ENCODE measurements at places on chromosomes 1 and 21. TPM values are rescaled to one million over a fixed set of nuclear protein-coding genes. Genes with fewer than 3 reads are reported as not detected.

The SLC19A2 gene
- 2.0 TPM for polyA plus RNA-seq

DNA sequence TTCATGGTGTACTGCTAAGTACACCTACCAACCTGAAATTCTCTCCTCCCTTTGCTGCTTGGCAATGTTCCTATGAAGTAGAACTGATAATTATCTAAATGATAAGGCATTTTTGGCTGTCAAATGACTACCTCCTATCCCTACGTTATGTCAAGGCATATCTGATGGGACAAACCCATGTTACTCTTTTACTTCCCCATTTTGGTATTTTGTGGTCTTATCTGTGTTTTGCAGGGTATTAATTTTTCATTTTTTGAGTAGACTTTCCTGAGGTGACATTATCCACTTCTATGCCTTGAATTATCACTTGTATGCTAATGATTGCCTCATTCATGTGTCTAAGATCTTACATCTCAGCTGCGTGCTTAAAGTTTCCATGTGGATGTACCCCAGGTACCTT is 499.6 kb upstream of the B3GALT2 start:
- DNase-seq: no peak

The SSU72 gene
- 231 TPM for polyA plus RNA-seq

- peak; percentile 76 for DNase-seq
Observed at GRCh38 chr1:6180268-6180706, at the start of gene CHD5. Gene CHD5, minus strand, starts transcription at chr1:6180321. Its CDS starts 298 bp downstream, at chr1:6180023.

- peak; percentile 85 for DNase-seq
Observed at GRCh38 chr1:201628490-201628889, 89.6 kb downstream of the NAV1 start.
